Fibroblast of skin of left quadriceps (primary cell): ENCODE measurements at places on chromosomes 4 and X.
A peak's percentile ranks its signal among the peaks of the same experiment; 100 is the strongest.

GRCh38 chrX:9310616-9311015 lies 154.2 kb upstream of the TBL1X start:
- peak; percentile 15 for DNase-seq

DNA sequence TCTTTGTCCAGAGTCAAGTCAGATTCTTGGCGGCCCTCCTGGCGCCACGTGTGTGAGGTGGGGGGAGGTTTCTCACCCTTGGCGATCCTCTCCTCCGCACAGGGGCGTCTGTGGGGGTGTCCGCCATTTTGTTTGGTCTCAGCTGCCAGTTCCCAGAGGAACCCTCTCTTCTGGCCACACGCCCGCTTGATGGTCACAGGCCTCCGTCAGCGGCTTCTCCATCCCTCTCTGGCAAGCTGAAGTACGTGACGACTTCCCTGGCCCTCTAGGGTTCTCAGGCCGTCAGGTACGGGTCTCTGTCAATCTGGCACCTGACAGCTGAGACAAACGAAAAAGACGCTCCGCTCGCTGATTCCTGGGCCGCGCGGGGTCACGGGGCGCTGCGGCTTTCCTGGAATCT lies 272.6 kb downstream of the TRIML1 start:
- DNase-seq, result no peak

- no peak for DNase-seq
Observed at GRCh38 chr4:65538571-65538970, 131.7 kb downstream of the EPHA5 start.

DNA sequence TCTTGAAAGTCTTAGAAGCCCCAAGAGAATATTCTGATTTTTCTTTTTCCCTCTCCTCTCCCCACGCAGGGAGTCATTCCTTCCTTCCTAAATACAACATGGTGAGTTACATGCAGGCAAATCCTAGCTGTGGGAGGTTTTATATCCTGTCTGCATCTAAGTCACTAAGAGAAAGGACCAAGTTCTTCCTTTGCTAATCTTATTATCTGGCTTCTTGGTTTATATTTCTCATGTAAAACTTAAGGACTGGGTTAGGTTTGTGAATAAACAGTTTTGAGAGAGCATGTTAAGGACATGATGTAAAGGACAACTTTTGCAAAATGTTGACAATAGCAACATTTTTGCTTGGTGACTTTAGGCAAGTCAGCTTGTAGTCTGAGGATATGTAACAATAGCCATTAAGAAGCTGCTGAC lies 5.1 kb upstream of the CXCL9 start:
- DNase-seq, result no peak

GRCh38 chr4:70759126-70759525 lies 37.4 kb downstream of the RUFY3 start:
- DNase-seq, result peak; percentile 11

- no peak for DNase-seq
Observed at GRCh38 chr4:185529413-185529812, 5.9 kb downstream of the PDLIM3 start.

DNA sequence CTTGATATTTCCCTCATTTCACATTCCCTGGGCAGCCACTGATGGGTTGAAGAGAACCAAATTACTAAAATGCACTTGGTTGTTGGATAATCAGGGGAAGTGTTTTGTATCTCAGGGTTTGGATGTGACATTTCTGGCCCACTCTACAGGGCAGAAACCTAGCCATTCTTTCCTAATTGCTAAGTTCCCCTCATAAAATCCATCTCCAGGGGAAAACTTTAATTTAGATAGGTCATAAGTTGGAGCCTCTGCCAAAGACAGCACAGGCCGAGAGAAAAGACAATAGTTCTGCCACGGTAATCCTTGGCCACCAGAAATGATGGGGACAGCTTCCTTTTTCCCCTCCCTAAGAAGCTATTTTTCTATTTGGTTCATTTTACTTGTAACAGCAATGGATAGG lies 192.7 kb upstream of the C1QTNF7 start:
- no peak for DNase-seq

DNA sequence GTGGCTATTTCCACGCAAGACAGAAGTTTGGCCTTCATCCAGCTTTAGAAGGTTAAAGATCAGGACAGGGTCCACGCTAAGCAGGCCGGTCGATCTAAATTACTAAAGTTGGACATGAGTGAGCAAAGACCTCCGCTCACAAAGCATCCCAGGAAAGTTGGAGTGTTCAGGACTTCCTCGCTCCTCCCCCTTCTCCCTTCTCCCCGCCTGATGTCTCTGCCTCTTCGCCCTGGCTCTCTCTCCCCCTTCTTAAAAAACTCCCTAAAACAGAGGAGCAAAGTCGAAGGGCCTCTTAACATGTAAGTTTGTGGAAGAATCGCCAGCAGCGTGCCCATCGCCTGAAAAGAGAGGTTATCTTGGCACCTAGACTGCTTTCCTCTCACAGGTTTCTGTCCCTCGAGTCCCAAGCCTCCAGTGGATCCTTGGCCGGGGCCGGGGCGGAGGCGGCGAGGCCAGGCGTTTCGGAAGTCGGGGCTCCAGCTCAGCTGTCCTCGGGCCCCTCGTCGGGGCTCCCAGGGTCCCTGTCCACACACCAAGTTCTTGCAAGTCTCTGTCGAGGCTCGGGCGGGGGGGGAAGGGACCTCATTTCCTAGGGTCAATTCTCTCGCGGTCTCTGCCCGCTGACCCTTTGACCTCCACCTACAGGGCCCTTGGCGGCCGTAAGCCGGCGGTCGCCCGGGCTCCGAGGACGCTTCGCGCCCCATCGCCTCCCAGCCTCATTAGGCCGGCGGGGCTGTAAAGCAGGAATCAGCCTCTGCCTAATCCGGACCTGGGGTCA lies 7.6 kb downstream of the ZIC3 start:
- DNase-seq, result no peak

- DNase-seq, result no peak
Observed at GRCh38 chr4:139709660-139710059, 44.0 kb downstream of the MGST2 start.

- DNase-seq, result no peak
Observed at GRCh38 chr4:67160394-67160793, 384.9 kb downstream of the CENPC start.

DNA sequence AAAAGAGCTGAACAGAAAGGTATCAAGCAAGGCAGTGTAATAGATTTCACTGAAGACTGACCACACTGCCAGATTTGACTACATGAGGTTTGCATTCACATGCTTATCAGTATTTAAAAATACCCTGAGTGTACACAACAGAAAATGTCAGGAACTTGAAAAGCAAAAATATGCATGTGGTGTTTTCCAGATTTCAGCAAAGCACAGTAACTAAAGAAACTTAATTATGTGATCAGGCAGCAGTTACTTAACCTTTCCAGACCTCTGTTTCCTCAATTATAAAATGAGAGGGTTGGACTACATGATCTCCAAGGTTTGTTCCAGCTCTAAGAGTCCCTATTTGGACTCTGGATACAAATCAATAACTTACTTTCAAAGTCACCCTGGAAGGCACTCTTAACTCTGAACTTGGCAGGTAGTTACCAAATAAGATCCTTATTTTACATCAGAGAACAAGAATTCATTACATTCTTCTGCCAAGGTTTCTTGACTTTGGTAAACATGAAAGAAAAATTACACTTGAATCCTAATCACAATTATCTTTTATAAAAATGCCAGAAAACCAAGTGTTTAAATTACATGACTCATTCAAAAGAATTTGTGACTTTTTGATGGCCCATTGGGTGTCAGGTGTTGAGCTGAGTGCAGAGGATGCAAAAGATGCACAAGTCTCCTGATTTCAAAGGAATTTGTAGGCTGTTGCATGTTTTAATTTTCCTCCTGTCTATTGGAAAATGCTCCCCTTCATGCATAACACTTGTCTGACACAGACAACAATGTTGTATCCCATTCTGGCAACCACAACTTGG lies 241.6 kb downstream of the MGST2 start:
- DNase-seq, result no peak

DNA sequence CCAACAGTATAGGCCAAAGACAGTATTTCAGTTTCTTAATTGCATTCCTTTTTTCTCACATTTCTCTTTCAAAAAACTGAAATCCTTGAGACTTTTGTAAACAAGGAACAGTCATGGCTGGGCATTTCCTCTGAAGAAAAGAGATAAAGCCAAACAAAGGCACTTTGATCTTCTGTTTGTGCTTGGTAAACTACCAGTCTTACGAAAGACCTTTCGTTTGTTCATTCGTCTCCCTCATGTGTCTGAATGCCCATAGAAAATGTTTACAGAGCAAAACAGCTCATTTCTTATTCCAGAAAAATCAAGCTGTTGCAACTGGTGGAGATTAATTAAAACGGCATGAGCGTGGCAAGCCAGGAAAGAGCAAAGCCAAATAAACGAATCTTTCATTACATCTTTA lies 178.0 kb downstream of the GASK1B start:
- DNase-seq, result no peak

GRCh38 chrX:136191171-136191570 lies 43.8 kb downstream of the FHL1 start:
- DNase-seq, result no peak

GRCh38 chrX:16700734-16701133 lies 11.7 kb downstream of the CTPS2 start:
- DNase-seq, result no peak

DNA sequence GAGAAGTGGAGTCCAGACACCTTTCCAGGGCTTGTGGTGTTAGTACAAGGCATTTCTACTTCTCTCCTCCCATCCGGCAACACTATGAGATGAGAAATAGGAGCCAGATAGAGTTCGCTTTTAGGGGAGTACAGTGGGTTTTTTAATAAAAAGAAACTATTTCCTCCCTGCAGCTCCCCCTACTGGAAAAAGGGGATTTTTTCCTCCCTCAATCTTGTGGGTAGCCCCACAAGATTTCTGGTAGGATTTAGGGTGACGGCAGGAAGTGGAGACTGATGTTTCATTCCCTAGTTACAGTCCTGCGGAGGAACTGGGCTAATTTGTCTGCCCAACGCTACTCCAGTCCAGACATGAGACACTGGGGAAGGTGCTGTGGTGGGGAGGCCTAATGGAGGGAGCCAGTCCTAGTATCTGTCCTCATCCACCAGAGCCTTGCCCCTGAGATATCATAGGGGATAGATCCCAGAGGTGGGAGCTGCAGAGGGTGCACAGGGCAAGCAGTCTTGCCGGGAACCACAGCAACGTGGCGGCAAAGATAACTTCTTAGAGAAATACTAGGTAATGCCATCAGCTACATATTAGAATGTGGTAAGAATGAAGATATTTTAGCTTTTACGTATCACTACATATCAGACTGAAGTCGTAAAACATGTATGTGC lies 45.5 kb upstream of the PRKG2 start:
- DNase-seq, result no peak

DNA sequence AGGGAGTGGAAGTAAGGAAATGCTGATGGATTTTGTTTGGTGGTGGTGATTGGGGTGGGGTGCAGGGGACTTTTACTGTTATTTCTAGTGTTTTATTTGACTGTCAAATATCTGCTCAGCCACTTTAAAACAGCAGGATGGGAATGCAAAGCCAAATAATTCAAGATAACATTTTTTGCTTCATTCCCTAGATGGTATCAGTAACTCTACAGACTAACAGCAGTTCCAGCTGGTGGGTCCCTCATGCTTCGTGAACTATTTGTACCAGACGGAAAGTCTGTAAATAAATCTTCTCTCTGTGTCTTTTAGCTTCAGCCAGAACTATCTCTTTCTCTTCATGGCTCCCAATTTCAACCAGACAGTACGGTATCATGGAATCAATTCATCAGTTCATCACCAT lies 27.5 kb downstream of the GPR143 start:
- no peak for DNase-seq
